ENCODE measurements at places on chromosomes 7 and 10.

DNA sequence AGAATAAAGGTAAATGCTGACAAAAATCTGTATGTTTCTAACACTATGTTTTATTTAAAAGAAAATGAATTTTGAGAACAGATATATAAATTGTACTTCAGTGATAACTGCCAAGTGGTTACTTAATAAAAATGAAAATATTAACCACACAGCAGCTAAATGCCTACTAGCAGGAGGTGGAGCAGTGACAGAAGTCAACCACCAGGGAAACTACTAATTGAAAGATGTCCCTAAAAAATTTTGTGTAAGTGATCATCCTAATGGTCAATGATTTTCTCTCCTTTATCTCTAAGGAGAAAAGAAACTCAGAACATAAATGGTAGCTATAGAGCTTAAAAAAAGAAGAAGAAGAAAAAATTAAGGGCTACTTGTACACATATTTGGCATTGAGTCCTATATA lies 22.9 kb downstream of the WNT16 start:
- DNase-seq = no peak

- DNase-seq = no peak
These were observed 2.5 kb downstream of the ZEB1 start for GRCh38 chr10:31321396-31321941.

- DNase-seq = no peak
These were observed 137.0 kb downstream of the PTPRN2 start for GRCh38 chr7:158450476-158451124.

DNA sequence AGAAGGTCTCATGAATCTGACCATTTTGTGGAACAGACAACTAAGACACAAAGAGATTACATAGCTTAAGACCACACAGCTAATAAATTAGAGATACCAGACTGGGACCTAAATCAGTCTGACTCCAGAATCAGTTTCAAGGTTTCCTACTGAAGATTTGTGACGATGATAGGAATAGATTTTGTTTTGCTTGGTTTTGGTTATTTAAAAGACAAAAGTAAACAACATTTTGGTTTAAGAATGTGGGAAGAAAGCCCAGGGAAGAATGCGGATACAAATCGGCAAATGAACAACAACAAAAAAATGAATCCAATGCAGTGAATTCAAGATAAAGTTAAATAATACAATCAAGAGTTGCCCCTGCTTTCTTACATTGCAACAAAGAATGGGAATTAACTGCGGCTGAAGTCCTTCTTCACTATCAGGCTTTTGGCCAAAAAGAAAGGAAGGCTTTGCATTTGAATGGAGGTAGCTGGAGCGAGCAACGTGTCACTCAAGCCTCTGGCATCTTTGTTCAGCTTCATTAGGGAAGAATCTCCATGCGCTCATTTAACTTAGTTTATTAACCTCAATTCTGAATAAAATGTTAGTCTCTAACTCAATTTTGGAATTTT lies 210.8 kb downstream of the ADAM12 start:
- no peak for DNase-seq

DNA sequence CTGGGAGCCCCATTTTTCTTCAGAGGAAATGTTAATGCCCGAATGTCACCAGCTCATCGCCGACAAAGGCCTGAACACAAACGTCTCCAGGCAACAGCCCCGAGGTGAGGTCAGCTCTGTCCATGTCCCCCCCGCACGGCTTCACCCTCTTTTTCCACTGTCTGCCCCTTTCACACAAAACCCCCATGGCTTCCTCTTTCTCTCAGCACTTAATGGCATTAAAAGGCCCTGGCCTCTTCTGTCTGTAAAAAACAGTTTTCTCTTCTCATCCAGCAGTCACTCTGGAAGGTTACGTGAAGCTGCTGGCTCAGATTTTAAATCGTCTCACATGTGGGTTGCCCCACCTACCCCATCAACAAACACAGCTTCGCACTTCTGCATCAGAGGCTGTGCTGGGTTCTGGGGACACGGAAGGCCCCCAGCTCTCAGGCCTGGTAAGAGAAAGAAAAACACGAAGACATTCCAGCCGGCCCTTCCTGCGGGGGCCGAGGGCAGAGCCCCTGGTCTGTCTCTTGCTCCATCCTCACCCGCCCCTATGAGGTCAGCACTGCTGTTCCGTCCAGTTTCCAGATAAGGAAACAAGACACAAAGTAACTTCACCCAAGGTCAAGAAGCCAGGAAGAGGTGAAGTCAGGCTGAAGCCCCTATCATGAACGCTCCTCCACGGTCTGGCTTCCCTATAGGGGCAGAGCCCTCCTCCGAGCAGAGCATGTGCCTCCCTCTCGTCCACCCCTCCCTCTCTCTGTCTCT lies 91.1 kb upstream of the PDGFA start:
- no peak for DNase-seq

DNA sequence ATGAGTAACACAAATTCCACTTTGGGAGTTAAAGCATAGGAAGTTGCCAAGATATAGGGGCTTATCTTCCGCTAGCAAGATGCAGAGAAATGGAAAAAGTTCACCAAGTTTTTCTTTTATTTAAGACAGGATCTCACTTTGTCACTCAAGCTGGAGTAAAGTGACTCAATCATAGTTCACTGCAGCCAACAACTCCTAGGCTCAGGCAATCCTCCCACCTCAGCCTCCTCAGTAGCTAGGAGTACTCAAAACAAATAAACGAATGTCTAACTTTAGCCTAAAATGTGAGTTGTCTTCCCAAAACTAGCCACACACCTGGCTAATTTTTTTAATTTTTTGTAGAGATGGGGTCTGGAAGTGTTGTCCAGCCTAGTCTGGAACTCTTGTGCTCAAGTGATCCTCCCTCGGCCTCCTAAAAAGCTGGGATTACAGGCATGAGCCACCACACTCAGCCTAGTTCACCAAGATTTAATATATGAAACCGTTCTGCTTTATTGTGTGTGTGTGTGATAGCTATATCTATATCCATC lies 9.9 kb downstream of the VIM start:
- DNase-seq = no peak

DNA sequence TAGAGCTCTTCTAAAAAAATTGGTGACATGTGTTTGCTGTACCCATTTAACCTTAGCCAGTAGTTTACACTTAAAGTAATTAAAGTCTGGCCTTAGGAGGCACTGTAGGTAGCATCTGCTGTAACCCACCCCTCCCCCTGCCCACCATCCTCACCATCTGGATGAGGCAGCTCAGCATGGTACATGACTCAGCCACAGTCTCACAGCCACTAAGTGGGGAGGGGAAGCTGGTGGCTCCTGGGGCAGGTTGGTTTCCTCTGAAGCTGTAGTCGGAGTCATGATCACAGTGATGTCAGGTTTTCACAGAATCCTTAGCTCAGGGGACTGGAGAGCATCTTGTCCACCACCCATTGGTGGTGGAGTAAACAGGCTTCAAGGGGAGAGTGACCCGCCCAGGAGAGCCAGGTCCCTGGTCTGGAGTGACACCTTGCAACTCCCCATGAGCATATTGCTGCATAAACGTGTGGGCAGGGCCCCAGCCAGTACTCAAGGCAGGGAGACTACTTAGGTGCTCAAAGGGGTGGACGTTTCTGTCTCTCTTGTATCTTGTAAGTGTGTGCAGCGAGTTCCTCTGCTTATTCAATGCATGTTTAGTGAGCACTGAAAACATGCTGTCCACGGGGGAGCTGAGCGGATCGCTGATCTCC lies 125.9 kb downstream of the GRK5 start:
- no peak for DNase-seq

GRCh38 chr7:26090927-26091519 lies 61.0 kb upstream of the NFE2L3 start:
- no peak for DNase-seq

GRCh38 chr7:139078911-139079310 lies 30.6 kb downstream of the ZC3HAV1 start:
- no peak for DNase-seq

DNA sequence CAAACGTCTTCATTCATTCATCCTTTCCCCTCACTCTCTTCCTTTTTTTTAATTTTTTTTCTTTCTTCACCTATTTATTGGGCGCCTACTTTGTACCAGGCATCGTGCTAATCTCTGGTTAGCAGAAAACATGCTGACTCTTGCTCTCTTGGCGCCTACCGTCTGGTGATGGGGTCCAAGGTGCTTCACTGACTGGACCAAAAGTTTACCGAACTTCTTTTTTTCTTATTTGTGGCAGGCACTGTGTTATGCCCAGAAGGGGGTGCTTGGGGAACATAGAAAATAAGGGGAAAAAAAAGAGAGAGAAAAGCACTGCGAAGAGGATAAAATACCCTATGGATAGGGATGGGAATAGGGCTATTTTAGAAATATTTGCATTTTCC lies 505 bp upstream of the FAM204A start:
- DNase-seq = no peak

- DNase-seq = no peak
These were observed 21.5 kb upstream of the PDLIM1 start for GRCh38 chr10:95312257-95312656.

DNA sequence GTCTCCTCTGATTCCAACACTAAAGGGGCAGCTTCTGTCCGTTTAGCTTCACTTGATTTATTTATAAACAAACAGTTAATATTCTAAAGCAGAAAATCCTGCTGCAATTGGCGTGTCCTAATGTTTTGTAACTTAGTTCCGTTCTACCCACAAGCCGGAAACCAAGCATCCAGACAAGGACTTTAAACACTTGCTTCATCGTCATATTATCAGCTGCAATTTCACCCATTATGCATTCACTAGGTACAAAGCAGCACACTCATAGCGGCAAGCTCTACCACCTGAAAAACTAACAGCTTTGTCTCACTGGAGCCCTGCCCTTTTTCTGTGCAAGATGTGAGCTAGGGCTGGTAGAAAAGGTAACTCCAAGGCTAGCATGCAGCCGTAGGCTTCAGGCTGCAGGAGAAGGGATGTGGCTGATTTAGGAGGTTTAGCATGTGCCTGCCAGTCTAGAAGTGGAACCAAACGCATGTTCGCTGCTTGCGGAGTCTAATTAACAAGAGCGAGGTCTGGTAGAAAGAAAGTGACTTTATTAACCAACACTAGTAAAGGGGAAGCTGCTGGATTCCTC lies 43.7 kb upstream of the BPGM start:
- DNase-seq = no peak

GRCh38 chr7:33612442-33612841 lies 292.9 kb upstream of the BMPER start:
- no peak for DNase-seq

DNA sequence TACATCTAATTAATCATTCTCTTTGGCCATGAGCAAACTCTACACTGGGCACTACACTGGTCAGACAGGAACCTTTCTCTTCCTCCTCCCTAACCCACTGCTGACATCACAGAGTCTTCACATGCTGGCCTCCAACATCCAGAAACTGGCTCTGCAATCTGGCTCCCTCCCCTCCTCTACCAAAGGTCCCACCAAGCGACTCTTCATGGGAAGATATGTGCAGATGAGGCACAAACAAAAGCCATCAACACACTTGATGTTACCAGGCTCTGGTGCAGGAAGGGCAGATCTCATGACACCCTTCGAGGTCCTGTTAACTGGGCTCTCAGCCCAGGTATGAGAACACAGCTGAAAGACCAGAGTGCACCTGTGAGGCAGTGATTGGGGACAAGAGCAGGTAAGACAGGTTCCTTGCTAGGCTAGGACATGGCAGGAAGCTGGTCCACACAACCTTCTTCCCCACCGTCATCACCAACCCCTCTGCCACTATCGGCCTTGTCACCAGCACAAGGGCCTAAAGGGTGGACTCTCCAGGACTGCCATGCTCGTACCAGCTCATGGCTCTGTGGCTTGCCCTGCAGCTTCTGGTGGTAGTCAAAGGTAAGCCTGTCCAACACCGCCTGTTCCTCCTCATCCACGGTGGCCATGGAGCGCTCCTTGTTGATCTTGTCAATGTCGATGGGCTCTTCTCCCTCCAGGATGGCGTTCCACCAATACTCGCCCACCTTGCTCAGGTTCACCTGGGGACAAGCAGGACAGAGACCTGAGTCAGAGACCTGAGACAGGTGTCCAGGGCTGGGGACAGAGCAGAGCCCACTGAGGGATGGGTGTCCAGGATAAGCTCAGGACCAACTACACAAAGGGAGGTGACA lies 66.6 kb upstream of the CAMK2B start:
- no peak for DNase-seq

DNA sequence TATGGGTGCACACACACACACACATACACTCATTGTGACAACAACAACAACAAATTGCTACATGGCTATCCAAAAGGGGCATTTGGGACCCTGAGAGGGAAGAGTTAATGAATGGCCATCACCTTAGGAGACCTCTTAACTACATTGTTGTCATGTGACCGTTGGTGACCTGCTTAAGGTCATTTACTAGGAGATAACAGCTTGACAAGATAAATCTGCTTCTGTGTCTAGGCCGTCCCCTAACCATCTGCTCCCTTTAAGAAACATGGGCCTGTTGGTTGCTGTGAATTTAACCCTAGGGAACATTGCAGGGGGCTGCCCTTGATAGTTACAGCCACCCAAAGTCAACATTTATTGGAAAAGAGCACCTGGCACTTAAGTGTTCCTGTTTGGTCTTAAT lies 29.7 kb downstream of the C1QL3 start:
- DNase-seq = no peak

DNA sequence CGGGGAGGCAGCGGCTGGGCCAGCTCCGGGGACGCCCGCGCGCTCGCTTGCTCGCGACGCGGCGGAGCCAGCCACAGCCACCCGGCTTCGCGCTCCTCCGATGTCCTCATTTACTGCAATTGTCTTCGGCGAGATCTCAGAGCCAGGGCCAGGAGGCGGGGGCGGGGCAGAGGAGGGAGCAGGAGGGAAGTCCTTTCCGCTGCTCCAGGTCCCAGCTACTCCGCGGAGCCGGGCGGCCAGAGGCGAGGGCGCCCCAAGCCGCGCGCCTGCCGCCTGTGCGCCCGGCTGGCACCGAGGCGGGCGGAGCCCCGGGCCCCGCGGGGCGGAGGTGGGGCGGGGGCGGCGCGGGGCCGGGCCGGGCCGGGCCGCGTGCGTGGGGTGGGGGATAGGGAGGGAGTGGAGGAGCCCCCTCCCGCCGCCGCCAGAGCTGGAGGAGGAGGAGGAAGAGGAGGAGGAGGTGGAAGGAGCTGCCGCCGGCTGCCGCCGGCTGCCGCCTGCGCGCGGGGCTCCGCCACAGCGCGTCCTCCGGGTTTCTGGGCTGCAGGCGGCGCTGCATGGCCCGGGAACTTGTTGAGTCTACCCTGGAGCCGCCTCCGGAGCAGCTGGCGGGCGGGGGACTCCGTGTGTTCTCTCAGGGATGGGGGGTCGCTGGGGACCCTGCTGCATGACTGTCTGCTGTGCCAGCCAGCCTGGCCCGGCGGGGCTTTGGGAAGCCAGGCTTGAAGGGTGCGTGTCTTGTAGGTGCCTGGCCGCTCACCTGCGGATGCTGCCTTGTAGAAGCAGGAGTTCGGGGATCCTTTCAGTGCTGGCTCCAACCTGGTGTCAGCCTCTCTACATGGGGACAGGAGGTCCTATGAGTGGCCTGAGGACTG lies at the start of gene INSYN2A:
INSYN2A (minus strand) TSS at position 310 of the 872 bp plus-strand sequence. CDS start 20,196 bp downstream, outside the sequence.
- DNase-seq = no peak

DNA sequence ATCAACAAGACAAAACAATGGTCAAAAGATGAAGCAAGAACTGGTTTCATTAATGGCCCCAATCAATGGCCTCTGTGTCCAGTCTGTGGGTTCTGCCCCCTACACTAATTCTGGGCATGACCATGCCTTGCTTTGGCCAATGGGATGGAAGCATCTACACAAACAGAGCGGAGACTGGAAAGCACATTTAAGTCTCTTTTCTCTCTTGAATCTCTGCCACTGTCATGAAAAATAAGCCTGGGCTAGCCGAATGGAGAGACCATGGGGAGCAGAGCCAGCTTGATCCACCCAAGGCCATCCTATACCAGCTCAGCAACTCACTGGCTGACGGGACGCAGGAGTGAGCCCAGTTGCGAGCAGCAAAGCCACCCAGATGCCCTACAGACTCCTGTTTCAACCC lies 30.9 kb downstream of the ANKRD16 start:
- no peak for DNase-seq
